ENCODE measurements at places on chromosomes 2 and 18. TPM values are rescaled to one million over a fixed set of nuclear protein-coding genes. Genes with fewer than 3 reads are reported as not detected.

Gene CREG2
- 1.2 TPM for total RNA-seq

Gene BOLL
- total RNA-seq: not detected

Gene EGR4
- total RNA-seq: 1.2 TPM

Gene CCT7
- 529 TPM for total RNA-seq

Gene SIGLEC15
- total RNA-seq: 0.13 TPM

Gene CHRNG
- total RNA-seq: not detected

Gene HRH4
- total RNA-seq: not detected

Gene IL1A
- 0.35 TPM for total RNA-seq

Gene IL1RN
- not detected for total RNA-seq

Gene SNED1
- 1.8 TPM for total RNA-seq

Gene CAVIN2
- total RNA-seq: not detected

Gene SERPINB12
- total RNA-seq: not detected

Gene UGT1A4
- total RNA-seq: not detected

Gene INO80C
- total RNA-seq: 51.1 TPM

Gene XPO1
- total RNA-seq: 320 TPM

Gene ALLC
- not detected for total RNA-seq

Gene EDAR
- not detected for total RNA-seq

Gene ANKRD53
- 0.28 TPM for total RNA-seq

Gene CHRND
- total RNA-seq: not detected

Gene OSR1
- total RNA-seq: 0.24 TPM

Gene CD8A
- not detected for total RNA-seq

Gene MAP3K19
- total RNA-seq: not detected

Gene MOCOS
- total RNA-seq: 6.0 TPM

Gene KYNU
- total RNA-seq: not detected

Gene RAB6C
- not detected for total RNA-seq

Gene GRP
- total RNA-seq: not detected

Gene TUBA4A
- total RNA-seq: 27.2 TPM

Gene LYPD1
- total RNA-seq: 10.6 TPM

Gene INO80B
- total RNA-seq: 22.6 TPM

Gene NPHP1
- 2.8 TPM for total RNA-seq

Gene TNFAIP6
- 0.81 TPM for total RNA-seq

Gene ABCG8
- total RNA-seq: not detected

Gene IL36RN
- not detected for total RNA-seq

Gene MEP1B
- not detected for total RNA-seq

Gene IL1RL1
- not detected for total RNA-seq

Gene CCDC121
- total RNA-seq: 1.6 TPM

Gene C2orf72
- 1.0 TPM for total RNA-seq

Gene CD28
- total RNA-seq: not detected

Gene IGFBP5
- total RNA-seq: 0.61 TPM

Gene PSTPIP2
- total RNA-seq: 3.6 TPM

Gene TUBA4B
- not detected for total RNA-seq

Gene EMILIN2
- 21.3 TPM for total RNA-seq

Gene OXER1
- 1.6 TPM for total RNA-seq

Gene DCDC2C
- total RNA-seq: not detected

Gene BCL11A
- total RNA-seq: 92.7 TPM

Gene SERPINB4
- total RNA-seq: 4.3 TPM

Gene TMEM198
- total RNA-seq: 8.8 TPM

Gene THSD7B
- total RNA-seq: 0.50 TPM

Gene SEC11C
- 35.5 TPM for total RNA-seq

Gene ALK
- not detected for total RNA-seq
